ENCODE measurements at places on chromosomes 6 and 20. TPM values are rescaled to one million over a fixed set of nuclear protein-coding genes. Genes with fewer than 3 reads are reported as not detected.

The OR2J3 gene
- 0.13 TPM for polyA plus RNA-seq

The EPB41L1 gene
- 26.9 TPM for polyA plus RNA-seq

DNA sequence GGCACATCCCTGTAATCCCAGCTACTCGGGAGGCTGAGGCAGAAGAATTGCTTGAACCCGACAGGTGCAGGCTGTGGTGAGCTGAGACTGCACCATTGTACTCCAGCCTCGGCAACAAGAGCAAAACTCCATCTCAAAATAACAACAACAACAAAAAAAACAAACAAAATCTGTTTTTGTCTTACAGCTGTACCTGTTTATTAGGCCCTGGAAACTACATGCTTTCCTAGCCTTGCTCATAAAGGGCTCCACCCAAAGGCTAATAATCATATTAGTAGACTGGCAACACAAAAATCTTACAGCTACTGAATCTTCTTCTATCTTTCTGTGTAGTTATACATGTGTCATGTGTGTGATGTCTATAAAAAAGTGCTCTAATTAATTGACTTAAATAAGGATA is 503.9 kb upstream of the EYS start:
- H3K27ac ChIP-seq: no peak overlapping the region
- no peaks in the 10 kb centered on the region for H3K4me1 ChIP-seq
- H3K27me3 ChIP-seq: no peaks in the 10 kb centered on the region
- DNase-seq: no peak
- H3K36me3 ChIP-seq: no peaks in the 10 kb centered on the region

- no peak overlapping the region for H3K4me3 ChIP-seq
- no peaks in the 10 kb centered on the region for H3K4me1 ChIP-seq
- DNase-seq: no peak
Measured at GRCh38 chr6:84766118-84766798, 1.9 kb upstream of the TBX18 start.

GRCh38 chr20:24098886-24099285 is 110.3 kb upstream of the GGTLC1 start:
- H3K27ac ChIP-seq: no peak overlapping the region
- no peaks in the 10 kb centered on the region for H3K27me3 ChIP-seq
- DNase-seq: no peak
- no peaks in the 10 kb centered on the region for H3K36me3 ChIP-seq

DNA sequence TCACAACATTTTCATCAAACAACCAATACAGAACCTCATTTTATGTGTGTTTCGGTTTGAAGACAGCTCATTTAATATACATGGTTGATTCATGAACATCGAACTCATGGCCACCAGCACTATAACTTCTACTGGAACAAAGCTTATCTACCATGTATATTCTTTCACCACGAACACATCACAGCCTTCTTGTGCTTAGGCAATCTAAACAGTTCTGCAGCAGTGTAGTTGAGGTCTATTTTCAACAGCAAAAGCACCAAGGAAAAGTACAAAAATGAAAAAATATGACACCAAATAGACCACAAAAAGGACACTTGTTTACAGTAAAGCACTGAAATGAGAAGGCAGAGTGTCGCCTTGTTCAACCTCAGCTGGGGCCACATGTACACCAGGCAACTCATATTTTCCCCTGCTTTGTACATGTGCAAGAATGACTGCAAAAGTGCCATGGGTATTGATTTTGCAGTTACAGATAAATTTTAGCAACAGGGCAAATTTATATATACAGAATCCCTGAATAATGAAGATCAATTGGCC is 25.8 kb upstream of the KCNK5 start:
- peaks cover 3% of the 10 kb centered on the region for H3K27me3 ChIP-seq
- H3K27ac ChIP-seq: no peak overlapping the region
- H3K4me3 ChIP-seq: no peak overlapping the region
- DNase-seq: no peak
- H3K36me3 ChIP-seq: no peaks in the 10 kb centered on the region

- no peaks in the 10 kb centered on the region for H3K36me3 ChIP-seq
- H3K4me3 ChIP-seq: no peak overlapping the region
- H3K27ac ChIP-seq: no peak overlapping the region
- H3K27me3 ChIP-seq: no peaks in the 10 kb centered on the region
- peaks cover 2% of the 10 kb centered on the region for H3K4me1 ChIP-seq
Measured at GRCh38 chr20:48841875-48842529, 14.2 kb upstream of the PREX1 start.

All from aorta (tissue), 5 donors.